ENCODE measurements at places on chromosomes 11 and 22.
A peak's percentile ranks its signal among the peaks of the same experiment; 100 is the strongest.

GRCh38 chr11:100010393-100010792 lies 676.7 kb upstream of the ARHGAP42 start:
- DNase-seq: peak; percentile 4

GRCh38 chr11:84292006-84292405 lies 1005.8 kb upstream of the CCDC90B start:
- DNase-seq: no peak

DNA sequence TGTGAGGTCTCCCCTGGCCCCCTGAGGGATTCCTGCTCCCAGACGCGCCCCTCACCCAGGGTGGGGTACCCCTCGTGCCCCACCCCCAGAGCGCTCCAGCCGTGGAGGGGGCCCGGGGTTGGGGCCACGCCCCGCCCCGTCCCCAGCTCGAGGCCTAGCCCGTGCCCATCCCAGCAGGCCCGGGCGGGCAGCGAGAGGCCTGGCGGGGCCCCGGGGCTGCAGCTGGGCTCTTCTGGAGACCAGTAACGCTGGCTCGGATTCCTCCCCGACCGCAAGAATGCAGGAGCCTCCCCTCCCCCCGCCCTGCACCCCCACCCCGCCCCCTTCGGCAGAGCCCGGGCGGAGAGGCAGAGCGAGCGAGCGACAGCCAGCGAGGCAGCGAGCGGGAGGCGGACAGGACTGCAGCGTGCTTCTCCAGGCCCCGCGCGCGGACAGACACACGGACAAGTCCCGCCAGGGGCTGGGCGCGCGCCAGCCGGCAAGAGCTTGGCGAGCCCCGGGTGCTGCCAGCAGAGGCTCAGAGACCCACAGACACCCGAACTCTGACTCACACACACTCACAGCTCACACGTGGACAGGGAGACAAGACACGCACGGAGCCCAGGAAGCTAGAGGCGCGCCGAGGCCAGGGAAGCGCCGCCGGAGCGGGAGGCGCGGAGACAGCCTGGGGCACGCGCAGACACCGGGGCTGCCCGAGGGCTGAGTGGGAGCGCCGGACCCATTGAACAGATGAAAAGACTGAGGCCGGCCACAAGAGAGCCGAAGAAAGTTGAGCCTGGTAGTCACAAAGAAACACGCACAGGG lies 15.2 kb downstream of the BCL9L start:
- peak; percentile 79 for DNase-seq

DNA sequence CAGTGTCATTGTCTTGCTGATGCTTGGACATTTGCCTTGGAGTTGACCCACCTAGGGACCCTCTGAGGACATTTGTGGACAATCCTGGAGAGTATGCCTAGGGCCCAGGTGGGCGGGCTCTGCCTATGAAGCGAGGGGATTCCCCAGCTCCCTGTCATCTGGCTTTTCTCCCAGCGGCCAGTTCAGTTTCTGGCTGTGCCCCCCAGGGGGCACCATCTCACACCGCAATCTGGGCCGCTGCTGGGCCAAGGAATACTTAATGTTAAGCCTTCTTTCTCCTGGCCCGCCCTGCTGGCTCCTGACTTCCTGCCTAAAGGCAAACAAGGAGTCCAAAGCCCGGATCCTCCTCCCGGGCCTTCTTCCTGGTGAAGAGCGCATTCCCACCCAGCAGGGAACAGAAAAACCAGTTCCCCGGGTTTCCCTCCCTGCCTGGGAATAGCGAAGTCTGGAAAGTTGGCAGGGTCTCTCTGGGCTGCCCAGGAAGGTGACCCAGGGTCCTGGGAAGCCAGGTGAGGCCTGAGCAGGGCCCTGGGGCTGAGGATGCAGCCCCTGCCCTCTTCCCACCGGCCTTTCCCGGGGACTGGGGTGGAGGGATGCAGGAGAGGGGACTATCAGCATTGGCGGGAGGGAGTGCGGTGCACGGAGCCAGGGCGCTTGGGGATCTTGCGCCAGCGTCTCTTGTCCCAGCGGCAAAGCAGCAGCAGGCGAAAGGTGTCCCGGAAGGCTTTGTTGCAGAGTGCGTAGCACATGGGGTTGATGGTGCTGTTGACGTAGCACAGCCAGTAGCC lies 11.9 kb downstream of the CHRM1 start:
- DNase-seq: peak; percentile 63

GRCh38 chr11:76841923-76842452 lies 18.7 kb upstream of the ACER3 start:
- DNase-seq: no peak

GRCh38 chr11:12717851-12718291 lies 43.6 kb downstream of the TEAD1 start:
- DNase-seq: no peak

- no peak for DNase-seq
These were observed 132.7 kb upstream of the SESN3 start for GRCh38 chr11:95363708-95364107.

DNA sequence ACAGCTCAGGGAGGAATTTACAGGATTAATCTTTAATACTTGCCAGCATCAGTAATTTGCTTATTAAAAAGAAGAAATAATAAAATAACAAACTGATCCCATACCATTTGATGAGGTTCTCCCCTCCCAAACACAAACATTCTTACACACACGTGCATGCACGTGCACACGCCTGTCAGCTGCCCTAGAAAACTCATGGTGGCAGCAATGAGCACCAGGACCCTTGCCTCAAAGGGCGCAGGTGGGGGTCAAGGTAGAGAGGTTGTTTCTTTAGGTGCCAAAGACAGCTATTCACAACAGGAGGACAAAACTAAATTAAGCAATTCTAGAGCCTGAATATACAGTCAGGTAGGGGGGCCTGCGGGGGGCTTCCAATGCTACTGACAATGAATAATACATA lies 219.3 kb downstream of the BUD13 start:
- DNase-seq: no peak

GRCh38 chr11:125593114-125593820 lies 615 bp downstream of the STT3A start:
- DNase-seq: peak; percentile 60

- DNase-seq: peak; percentile 23
These were observed 63.2 kb downstream of the PACS1 start for GRCh38 chr11:66133216-66133775.

GRCh38 chr22:29148036-29148435 lies 57.7 kb upstream of the EMID1 start:
- DNase-seq: no peak

DNA sequence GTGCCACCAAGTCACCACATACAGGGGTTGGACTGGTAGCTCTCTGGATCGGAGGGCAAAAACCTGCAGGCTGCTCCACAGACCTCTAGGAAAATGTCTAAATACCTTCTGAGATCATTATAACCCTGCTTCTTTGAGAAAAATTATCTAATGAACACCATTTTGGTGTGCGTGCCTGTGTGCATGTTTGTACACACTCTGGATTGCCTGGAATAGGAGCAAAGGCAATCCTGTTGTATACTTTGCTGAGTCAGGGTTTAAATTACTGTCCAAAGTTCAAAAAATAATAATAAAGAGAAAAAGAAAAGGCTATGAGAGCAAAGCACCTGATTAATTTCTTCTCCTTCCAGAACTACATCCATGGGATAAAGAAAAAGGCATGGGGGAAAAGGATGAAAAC lies 11.0 kb downstream of the JAML start:
- no peak for DNase-seq

GRCh38 chr11:284105-285020 lies 4.6 kb upstream of the PGGHG start:
- no peak for DNase-seq

DNA sequence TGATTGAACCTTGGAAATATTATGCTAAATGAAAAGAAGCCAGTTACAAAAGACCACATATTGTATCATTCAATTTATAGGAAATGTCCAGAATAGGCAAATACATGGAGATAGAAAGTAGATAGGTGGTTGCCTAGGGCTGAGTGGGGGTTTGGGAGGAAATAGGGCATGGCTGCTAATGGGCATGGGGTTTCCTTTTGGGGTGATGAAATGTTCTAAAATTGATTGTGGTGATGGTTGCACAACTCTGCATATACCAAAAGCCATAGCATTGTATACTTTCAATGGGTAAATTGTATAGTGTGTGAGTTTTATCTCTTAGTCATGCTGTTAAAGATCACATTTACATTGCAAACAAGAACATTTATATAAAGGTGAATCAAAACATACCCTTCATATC lies 48.7 kb downstream of the LDLRAD3 start:
- DNase-seq: peak; percentile 55

GRCh38 chr11:925496-926301 lies at the start of gene AP2A2:
Gene AP2A2 (plus strand): TSS chr11:925870. CDS start chr11:926022, 152 bp downstream.
- DNase-seq: peak; percentile 91

- peak; percentile 12 for DNase-seq
These were observed 14.2 kb upstream of the CCDC89 start for GRCh38 chr11:85699957-85700741.

DNA sequence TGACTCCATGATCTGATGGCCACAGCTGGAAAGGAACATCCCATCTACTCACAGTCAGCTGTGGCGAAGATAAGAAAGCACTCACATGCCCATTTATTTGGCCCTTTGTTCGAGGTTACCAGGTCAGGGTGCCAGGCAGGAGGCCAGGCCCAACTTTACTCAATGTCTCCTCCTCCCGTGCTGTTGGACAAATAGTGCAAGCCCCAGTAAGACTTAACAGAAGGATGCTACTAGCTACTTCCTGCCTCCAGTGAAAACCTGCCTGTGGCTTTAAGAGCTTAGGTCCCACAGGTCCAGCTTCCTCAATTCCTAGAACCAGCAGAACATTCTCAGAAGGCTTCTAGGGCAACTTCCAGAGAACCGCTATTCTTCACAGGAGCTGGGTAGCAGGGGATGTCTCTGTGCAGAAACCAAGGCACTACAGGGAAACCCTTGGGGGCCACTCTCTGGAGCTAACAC lies 12.9 kb upstream of the CRY2 start:
- DNase-seq: peak; percentile 77

DNA sequence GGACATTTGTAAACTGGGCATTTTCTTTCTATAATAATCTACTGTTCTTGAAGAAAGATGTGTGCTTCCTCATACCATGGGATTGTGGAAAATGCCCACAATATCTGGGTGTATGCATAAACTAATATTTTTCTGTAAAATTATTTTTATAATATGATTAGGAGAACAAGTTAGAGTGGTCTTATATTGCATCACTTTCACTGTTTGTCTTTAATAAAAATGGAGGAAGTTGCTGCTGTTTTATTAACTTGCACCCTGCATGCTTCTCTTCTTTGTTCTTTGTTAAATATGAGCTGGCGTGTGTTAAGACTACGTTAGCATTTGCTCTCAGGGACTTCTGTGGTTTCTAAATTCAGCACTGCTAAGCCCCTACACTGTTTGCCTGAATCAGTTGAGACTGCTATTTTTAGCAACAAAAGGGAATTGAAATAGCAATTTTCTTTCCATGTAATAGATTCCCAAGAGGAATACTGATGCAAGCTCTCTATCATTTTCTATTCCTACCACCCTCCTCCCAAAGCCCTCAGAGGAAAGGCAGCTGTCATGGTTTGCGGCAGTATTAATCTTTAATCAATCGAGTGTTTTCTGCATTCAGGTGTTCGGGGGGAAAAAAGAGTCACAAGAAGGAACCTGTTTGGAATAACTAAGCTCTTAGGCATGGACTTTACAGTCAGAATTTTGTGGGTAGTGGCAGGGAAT lies 56.1 kb downstream of the HSD17B12 start:
- no peak for DNase-seq

DNA sequence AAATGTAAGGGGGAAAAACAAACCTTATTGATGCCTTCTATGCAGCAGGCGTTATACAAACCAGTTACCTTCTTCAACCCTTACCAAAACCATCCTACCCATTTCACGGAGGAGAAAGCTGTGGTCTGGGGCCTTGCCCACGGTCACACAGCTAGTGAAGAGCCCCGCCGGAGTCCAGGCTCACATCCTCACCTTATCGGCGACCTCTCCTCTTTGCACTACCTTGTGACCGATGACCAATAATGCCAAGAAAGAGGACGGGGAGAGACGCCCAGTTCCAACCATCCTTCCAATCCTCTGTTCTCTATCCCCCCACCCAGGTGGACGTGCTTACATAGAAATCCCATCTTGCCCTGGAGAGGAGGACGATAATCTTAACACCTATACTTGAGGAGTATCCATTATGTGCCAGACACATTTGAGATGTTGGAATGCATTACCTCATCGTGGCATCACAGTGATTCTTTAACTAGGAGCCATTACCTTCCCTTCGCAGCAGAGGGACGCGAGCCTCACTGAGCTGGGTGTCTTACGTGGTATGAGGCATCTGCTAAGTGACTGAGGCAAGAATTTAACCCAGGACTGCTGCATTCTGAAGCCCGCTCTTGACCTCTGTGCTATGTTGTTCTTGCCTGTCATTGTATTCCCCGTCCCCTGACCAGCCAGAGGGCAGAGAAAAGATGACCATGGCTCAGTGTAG lies 253.7 kb upstream of the B3GAT1 start:
- DNase-seq: no peak

DNA sequence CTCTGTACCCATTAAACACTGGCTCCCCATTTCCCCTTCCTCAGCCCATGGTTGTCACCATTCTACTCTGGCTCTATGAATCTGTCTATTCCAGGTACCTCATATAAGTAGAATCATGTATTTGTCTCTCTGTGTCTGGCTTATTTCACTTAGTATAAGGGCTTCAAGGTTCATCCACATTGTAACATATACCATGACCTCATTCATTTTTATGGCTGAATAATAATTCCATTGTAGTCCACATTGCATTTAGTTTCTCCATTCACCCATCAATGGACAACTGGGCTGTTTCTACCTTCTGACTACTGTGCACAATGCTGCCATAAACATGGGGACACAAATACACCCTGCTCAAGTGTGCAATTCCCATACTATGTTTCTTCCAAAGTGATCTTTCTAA lies 97.3 kb downstream of the MICAL3 start:
- DNase-seq: no peak

DNA sequence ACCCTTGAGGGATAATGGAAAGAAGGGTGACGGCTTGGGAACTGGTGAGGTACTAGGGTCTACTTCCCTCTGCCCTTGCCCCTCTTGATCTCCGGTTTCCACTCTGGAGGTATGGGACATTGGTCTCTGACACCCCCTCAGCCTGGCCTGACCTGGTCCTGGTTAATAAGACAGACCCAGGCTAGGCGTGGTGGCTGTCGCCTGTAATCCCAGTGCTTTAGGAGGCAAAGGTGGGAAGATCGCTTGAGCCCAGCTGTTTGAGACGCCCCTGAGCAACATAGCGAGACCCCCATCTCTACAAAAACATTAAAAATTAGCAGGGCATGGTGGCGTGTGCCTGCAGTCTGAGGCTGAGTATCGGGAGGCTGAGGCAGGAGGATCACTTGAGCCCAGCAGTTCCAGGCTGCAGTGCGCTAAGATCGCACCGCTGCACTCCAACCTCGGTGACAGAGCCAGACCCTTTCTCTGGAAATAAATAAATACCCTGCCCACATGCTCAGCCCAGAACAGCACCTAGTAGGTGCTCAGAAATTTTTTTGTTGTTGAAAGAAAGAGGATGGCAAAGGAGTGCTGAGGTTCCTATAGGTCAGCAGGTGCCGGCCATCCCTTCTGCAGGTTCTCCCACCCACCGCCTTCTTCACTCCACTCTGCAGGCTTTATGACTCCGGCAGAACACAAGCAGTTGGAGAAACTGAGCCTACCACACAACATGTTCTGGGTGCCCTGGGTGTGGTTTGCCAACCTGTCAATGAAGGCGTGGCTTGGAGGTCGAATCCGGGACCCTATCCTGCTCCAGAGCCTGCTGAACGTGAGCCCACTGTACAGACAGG lies 6.3 kb downstream of the BEST1 start:
- DNase-seq: no peak
